ENCODE measurements at places on chromosomes 12 and 14.

GRCh38 chr14:38507299-38507698 lies 251.4 kb upstream of the CLEC14A start:
- no peak for DNase-seq

- no peak for DNase-seq
Observed at GRCh38 chr12:12486661-12487240, 75.9 kb downstream of the DUSP16 start.

GRCh38 chr14:89382901-89383845 lies 33.9 kb downstream of the FOXN3 start:
- DNase-seq: no peak

DNA sequence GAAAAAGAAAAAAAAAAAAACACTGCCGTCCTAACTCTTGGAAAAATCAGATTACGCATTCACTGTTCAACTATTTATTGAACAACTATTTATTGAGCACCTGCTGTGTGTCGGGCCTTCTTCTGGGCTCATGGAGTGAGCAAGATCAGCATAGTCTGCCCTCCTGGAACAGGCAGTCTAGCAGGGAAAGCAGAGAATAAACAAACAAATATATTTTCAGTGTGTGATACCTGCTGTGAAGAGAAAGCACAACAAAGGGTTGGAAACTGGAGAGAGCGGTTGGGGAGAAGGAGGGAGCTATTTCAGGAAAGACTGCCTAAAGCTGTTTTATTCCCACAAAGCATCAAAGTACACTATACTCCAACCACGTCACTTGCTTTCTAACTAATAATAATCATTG lies 10.8 kb downstream of the PROX2 start:
- no peak for DNase-seq

GRCh38 chr12:31586728-31587127 lies 4.2 kb downstream of the DENND5B start:
- DNase-seq: no peak

DNA sequence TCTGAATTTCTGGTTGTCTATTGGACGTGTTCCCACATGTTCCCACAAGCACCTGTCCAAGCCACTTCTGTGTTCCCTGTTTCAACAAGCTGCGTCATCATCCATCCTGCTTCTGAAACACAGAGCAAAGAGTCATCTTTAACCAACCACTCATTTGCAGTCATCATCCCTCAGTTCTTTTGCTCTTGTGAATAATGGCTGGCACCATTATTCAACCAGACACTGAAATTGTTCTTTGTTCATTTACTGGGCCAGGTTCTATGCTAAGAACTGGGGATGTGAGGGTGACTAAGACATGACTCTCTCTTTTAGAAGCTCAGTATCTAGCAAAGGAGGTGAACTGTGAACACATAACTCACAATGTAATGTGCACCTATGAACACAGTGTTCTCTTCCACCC lies 40.7 kb upstream of the ANO4 start:
- no peak for DNase-seq

- DNase-seq: no peak
Observed at GRCh38 chr12:20376984-20377383, 8.6 kb downstream of the PDE3A start.

DNA sequence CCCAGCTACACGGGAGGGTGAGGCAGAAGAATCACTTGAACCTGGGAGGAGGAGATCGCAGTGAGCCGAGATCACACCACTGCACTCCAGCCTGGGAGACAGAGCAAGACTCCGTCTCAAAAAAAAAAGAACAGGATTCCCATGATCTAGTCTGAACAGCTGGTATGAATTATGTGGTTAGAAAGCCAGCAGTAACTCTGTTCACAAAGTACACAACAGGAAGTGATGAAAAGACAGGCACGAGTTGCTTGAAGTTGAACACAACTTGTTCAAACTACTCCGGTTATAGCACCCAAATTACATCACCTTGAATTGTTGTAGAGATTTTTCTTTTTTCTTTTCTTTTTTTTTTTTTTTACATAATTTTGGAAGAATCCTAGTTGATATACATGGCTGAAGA lies 238.8 kb upstream of the RGS6 start:
- no peak for DNase-seq

- DNase-seq: no peak
Observed at GRCh38 chr12:131058700-131059099, 105.0 kb downstream of the ADGRD1 start.

- DNase-seq: no peak
Observed at GRCh38 chr14:42368234-42368633, 761.6 kb downstream of the LRFN5 start.

- no peak for DNase-seq
Observed at GRCh38 chr14:75274899-75275569, 3.6 kb upstream of the FOS start.

GRCh38 chr12:62912644-62913043 lies 22.3 kb downstream of the PPM1H start:
- no peak for DNase-seq

DNA sequence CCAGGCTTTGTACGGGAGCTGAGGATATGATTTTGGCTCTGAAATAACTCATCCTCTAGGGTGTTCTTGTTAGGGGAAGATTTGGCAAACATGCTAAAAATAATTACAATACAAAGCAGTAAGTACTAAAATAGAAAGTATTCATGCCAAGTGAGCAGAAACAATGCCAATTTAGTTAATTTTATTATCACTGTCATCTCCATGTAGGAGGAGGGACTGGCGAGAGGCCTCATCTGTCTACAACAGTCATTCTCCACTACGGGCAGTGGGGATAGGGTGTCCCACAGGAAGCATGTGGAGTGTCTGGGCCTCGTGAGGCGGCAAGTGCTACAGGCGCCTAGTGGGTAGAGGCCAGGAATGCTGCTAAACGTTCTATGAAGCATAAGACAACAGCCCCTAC lies 3.3 kb downstream of the ISM2 start:
- DNase-seq: no peak

- DNase-seq: no peak
Observed at GRCh38 chr12:122946690-122947341, 19.4 kb downstream of the ABCB9 start.

DNA sequence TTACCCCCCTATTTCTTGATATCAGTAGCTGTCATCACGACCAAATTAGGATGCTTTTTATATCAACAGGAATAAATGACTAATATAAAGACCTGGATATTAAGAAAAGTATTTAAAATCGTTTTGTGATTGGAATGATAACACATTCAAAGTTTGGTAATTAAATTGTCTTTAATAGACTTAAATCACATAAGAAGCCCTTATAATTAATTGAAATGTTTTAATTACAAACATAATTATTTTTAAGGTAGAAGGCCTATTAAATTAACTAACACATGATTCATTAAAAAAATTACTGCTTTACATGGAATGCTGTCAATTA lies 412.4 kb downstream of the FUT8 start:
- no peak for DNase-seq

- no peak for DNase-seq
Observed at GRCh38 chr14:53409289-53409688, 256.2 kb upstream of the DDHD1 start.

- no peak for DNase-seq
Observed at GRCh38 chr14:24151404-24152080, 4.2 kb downstream of the RNF31 start.

GRCh38 chr12:133156125-133156690 lies 25.1 kb upstream of the ZNF268 start:
- DNase-seq: no peak

DNA sequence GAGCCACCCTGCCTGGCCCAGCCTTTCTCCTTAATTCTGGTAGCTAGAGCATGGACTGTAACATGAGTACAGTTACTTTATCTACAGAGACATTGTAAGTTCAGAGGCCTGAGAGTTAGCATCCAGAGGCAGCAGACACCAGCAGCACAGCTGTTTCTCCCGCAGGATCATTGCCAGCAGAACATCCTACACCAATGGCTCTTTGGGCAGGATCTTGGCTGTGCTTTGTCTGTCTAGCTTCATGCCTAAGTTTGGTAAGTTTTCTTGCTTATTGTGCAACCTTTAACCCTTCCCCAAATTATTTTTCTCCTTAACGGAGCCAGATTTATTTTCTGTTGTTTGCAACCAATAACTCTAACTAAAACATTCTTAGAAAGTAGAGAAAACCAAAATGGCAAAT lies 21.6 kb downstream of the C12orf71 start:
- no peak for DNase-seq

- no peak for DNase-seq
Observed at GRCh38 chr12:8553088-8553627, 12.5 kb upstream of the CLEC4E start.

- no peak for DNase-seq
Observed at GRCh38 chr14:68229423-68230100, 410.0 kb downstream of the RAD51B start.

- DNase-seq: no peak
Observed at GRCh38 chr12:128268379-128268995, 1.5 kb downstream of the TMEM132C start.

- no peak for DNase-seq
Observed at GRCh38 chr12:115002434-115002833, 318.5 kb upstream of the TBX3 start.

DNA sequence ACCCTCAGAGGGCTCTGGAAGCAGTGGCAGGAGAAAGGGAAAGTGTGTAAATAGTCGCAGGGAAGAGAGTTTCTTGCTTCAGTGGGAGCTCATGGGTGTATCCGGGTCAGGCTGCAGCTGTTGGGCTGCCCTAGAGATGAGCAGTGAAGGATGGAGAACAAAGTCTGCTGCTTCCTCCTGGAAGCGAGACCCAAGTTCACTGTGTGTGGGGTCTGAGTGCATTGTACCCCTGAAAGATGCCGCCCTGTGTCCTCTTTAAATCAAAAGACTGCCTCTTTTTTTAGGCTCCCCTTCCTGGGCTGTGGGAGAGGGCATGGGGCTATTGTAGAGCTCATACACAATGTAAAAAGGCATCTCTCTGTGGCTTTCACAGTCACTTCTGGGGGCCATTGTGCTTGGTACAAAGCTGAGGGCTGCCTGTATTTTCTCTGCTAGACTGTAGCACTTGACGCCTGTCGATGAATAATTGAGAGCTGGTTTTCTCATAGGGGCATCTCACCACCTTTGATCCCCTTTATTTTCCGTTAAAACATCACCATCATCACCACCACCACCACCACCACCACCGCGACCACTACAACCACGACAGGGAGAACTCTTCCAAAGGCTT lies 16.7 kb downstream of the CHST11 start:
- DNase-seq: no peak

DNA sequence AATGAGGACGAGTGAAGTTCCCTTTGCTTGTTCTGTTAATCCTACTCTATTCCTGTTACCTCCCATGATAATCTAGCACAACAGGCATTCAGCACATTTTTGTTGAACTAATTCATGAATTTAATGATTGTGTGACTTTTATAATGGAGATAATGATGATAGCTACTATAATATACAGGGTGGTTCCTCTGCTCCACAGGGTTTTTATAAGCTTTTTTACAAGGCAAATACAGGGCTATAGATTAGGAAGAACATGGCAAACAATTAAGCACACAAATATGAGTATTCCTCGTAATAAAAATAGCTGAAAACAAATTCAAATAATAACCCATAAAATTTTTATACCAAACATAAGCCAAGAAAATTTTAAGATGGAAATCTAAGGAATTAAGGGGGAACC lies 145.6 kb upstream of the TMTC1 start:
- DNase-seq: no peak

- DNase-seq: no peak
Observed at GRCh38 chr12:69423037-69423905, 46.9 kb upstream of the FRS2 start.

- DNase-seq: no peak
Observed at GRCh38 chr12:1906579-1906978, 11.9 kb downstream of the CACNA2D4 start.

DNA sequence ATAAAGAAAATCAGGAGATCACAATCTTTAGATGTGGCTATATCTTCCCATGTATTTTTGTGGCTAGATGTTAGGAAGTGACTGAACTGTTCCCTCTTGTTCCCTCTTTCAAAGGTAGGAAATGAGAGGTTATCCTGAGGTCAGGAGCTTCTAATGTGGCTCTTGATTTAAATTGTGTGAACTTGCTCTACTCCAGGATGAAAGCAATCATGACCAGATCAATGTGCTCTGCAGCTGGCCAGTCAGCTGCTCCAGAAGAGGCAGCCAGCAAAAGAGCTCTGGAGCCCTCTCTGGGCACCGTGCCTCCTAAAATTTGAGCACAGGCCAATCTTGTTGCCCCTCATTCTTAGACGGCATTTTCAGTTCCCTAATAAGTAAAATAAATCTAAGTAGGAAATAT lies 32.0 kb downstream of the CDK17 start:
- DNase-seq: no peak

Data from COR-L47 (cell line).